HuH-7.5 (cell line): ENCODE measurements at places on chromosomes 2 and 18.

DNA sequence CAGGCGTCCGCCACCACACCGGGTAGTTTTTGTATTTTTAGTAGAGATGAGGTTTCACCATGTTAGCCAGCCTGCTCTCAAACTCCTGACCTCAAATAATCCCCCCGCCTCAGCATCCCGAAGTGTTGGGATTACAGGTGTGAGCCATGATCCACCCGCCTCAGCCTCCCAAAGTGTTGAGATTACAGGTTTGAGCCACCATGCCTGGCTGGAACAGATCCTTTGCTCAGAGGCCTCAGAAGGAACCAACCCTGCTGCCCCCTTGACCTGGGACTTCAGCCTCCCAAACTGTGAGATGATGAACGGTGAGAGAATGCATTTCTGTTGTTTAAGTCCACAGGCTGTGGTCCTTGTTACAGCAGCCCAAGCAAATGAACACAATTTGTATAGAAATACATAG, 67.0 kb downstream of the NCAPH start:
- DNase-seq = no peak

- no peak for DNase-seq
Observed at GRCh38 chr2:150594299-150594698, 106.8 kb upstream of the RND3 start.

GRCh38 chr18:13247506-13247905, 28.9 kb downstream of the LDLRAD4 start:
- no peak for DNase-seq

DNA sequence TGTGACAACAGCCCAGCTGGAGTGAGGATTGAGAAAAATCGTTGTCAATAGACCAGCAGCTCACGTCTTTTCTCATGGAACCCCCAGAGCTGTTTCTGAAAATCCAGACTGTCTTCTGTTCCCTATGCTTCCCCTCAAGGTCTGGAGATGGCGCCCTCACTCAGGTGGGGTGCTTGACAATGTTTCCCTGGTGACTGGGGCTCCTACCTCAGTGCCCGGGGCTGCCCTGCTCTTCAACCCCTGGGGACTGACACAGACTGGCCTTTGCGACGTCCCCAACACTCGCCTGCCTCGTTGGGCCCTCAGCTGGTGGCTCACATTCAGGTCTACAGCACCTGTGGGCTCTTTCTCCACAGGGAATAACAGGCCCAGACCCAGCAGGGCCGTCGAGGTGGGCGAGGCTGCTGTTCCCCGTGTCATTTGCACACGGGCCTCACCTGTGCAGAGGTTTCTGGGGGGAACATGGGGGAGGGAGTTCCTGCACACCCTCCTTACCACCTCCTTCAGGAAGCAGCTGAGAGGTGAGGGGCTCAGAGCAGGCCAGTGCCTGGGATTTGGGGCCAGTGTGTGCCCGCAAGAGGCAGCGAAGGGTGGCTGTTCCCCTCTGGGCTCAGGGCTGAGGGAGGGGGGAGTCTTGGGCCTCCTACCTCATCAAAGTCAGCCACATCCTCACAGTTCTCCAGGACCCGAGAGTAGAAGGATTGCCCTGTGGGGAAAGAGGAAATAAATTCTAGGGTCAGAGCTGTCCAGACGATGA, 59.3 kb upstream of the OTOF start:
- DNase-seq = no peak

- DNase-seq = no peak
Observed at GRCh38 chr2:102592601-102593000, 26.8 kb upstream of the SLC9A2 start.

GRCh38 chr2:183838295-183838694, 714.1 kb downstream of the NUP35 start:
- DNase-seq = no peak

GRCh38 chr2:10331702-10332401, 29.1 kb downstream of the HPCAL1 start:
- DNase-seq = no peak

GRCh38 chr2:109346601-109347228, 217.7 kb downstream of the SH3RF3 start:
- no peak for DNase-seq

DNA sequence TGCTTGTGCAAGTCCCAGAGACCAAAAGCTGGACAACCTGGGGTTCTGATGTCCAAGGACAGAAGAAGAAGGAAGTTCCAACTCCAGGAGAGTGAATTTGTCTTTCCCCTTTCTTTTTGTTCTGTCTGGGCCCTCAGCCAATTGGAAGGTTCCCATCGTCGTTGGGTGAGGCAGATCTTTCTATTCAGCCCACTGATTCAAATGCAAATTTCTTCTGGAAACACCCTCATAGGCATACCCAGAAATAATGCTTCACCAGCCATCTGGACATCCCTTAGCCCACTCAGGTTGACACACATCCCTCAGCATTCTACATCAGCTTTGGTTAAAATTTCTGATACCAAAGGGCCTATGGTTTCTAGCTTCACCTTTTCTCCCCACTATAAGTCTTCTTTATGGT, 156.5 kb downstream of the SP3 start:
- DNase-seq = no peak

DNA sequence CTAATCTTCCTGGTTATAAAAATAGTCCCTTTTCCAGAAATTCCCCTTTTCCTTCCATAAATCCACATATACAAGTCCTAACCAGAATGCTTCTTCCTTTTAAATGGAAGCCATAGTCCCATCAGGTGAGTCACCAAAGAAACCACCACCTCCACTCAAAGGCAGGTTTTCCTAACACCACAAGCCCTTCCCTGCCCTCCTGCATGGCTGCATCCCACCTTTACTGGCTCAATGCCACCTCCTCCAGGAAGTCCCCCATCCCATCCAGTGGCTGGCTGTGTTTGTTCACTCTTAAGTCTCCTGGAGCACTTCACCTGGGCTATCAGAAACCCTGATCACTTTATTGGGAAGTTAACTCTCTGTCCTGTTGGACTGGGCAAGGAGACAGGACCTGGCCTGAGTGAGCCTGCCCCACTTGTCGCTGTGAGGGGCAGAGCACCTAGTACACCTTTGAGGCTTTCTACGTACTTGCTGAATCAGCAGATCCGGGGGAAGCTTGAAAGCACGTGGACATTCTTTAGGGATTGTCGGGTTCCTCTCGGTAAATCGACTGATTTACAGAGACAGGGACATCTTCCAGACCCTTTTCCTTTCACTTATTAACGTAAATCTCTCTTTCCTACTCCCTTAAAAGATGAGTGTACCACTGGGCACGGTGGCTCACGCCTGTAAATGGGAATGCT, 71.0 kb downstream of the NGEF start:
- DNase-seq = no peak

DNA sequence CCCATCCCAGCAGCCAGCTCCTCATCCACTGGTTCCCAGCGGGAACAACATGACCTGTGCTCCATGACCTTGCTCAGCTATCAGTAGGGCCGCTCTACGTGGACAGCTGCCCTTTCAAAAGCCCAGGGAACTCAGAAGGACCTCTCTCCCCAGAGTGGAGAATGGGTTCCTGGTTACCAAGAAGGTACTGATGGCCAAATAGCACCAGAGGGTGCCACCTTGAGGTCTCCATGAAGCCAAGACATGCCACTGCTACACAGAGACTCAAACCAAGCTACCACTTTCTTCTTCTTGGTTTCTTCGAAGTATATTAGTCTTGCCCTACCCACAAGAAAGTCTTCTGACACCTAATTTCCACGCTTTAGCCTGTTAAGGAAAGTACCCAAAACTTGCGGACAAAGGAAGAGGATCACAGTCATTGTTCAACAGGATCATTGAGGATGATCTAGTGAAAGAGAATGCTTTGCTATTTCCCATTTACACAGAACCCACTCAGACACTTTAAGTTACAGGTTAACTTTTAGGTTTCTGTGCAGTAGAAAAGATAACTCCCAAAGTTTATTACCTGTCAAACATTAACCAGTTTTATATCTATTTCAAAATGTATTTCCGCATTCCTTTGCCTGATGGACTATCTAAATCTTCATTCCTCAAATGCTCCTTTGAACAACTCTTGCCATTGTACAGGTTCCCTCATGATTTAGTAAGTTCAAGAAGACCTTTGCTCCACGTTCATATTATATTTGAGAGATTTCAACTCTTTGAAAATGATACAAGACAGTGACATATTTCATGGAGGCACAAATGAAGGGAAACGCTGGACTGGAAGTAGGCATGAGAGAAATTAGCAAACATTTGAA, 102.2 kb downstream of the ALPK2 start:
- DNase-seq = peak; percentile 45

DNA sequence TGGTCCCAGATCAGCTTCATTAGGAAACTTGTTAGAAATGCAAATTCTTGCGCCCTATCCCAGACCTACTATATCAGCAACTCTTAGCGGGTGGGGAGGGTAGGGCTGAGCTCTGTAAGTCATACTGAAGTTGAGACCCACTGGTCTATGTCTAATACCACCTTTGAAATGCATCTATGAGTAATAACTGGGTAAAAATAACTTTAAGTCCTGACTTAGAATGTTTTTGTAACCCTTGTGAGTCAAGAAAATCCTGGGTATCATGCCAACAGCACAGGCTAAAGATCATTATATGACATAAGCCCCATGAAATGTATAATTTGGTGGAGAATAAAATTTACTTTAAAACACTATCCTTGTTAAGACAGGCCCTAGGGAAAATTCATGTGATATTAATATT, 41.4 kb downstream of the PRKD3 start:
- no peak for DNase-seq

- no peak for DNase-seq
Observed at GRCh38 chr2:26648516-26648915, 7.3 kb upstream of the CIB4 start.

DNA sequence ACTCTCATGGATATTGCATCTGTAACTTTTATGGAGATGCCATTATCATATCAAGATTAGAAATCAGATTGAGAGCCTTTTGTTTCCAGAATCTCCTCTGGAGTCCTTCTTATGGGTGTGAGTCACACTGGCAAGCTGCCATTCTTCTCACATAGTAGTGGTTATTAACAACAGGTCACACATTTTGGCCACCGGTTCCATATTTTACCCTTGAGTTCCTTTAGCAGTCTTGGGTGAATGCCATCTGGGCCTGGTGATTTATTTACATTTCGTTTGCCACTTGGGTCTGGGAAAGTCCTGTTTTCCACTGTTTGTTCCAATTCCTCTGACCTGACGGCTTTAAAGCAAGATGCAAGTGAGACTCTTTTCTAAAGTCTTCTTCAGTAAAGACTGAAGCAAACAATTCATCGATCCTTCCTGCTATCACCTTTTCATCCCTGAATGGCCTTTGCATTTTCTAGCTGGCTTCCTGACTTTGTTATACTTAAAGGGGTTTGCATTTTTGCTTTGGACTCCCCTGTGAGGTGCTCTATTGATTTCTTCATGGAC, 80.5 kb upstream of the CAVIN2 start:
- no peak for DNase-seq

GRCh38 chr2:217919204-217919603, 83.6 kb downstream of the TNS1 start:
- no peak for DNase-seq

DNA sequence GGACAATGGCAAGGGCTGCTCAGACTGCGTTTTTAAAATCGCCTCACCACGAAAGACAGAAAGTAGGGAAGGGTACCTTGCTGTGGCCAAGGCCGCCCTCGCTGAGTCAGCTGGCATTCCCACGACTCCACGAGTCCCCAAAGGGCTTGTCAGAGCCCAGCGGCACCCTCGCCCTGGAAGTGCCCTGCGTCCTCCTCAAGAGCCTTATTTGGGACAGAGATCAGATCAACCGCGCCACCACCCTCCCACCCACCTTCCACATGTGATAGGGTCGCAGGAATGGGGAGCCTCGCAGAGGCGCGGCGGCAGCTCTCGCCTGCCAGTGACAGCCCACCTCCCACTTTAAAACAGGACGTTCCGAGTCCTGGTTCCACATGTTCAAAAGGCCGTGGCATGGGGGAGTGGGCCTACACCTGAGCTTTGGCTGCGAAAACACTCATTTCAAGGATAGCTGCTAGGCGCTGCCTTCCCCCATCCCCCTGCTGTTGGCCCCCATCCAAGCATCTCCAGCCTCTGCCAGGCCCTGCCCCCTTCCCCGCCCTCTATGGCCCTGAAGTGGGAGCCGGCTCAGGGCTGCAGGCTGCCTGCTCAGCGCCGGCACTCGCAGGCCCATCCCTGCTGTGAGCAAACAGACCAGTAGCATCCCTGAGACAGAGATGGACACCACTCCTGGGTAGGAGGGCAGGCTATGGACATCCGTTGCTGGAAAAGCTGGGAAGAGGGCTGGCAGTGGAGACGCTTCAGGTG, 38.1 kb upstream of the ARHGEF4 start:
- DNase-seq = no peak

GRCh38 chr2:204967199-204967960, 422.1 kb downstream of the PARD3B start:
- no peak for DNase-seq

DNA sequence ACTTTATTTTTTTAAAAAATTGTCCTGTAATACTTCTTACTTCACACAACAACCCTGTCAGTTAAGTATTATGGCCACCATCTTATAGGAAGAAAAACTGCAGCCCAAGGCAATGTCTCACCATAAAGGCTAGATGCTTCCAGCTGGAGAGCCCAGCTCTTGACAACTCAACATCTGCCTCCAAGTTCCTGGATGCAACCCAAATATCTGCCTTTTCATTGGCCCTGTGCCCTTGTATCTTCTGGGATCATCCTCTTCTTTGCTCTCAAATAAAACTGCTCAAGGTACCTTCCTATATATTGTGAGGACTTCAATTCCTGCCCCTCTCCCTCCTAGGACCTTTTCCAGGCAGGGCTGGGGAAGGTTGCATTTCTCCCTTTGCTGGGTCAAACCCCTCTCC, 69.5 kb downstream of the BIN1 start:
- DNase-seq = no peak

DNA sequence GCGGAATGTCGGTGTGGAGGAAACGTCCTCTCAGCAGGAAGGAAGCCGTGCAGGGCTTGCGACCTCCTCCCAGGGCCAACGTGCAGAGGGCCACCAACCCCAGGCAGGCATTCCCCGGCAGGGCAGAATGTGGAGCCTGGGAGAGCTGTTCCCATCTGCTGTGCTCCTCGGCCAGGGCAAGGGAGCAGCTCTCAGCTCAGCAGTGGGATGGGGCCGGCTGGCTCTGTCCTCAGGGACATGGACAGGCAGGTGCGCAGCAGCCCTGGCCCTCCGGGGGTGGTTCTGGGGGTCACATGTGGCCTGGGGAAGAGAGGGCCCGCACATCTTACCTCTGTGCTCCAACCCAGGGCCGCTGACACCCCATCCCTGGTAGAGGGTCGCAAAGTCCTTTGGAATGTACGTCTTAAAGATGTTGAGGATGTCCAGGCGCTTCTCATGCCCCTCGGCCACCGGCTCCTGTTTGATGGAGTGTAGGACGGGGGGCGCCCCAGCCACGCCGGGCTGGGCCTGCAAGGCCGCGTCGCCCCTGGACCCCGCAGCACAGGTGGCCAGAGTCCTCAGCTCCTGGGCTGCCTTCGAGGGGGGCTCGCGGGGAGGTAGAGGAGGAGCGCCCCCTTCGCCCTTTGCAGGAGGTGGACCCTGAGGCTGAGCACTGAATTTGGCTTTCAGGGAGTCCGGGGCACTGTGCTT, 116.4 kb downstream of the ZNF516 start:
- no peak for DNase-seq

- no peak for DNase-seq
Observed at GRCh38 chr2:27647289-27647688, 16.1 kb downstream of the SUPT7L start.
